ENCODE measurements at places on chromosomes 7 and 10. TPM values are rescaled to one million over a fixed set of nuclear protein-coding genes. Genes with fewer than 3 reads are reported as not detected.
A peak's percentile ranks its signal among the peaks of the same experiment; 100 is the strongest.

DNA sequence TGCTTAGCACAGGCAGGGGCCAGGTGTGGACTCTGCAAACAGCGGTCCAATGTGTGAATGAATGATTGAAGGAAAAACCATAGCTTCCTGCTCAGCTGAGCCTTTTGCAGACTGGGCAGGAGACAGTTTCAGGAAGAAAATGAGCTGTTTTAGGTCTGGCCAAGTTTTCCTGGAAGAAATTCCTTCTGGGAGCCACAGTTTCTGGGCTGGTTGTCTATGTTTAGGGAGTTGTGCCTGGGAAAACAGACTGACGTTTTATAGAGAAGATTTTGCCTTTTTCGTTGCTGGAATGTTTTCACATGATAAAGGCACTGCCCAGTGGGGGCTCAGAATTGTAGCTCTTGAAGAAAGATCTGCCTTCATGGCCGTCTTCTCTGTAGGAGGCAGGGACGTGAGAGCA, 255.1 kb downstream of the CCSER2 start:
- no peak for DNase-seq

GRCh38 chr7:123352973-123353372, 153.2 kb upstream of the SLC13A1 start:
- DNase-seq, result no peak

DNA sequence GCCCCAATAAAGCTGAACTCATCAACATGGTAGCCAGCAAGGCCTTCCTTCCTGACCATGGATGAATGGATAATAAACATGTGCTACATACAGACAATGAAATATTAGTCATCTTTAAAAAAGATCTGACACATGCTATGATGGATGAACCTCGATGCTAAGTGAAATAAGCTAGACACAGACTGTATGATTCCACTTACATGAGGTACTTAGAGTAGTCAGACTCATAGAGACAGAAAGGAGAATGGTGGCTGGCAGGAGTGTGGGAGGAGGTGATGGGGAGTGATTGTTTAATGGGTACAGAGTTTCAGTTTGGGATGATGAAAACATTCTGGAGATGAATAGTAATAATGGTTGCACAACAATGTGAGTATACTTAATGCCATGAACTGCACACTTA, 114.1 kb upstream of the SORCS3 start:
- DNase-seq, result no peak

DNA sequence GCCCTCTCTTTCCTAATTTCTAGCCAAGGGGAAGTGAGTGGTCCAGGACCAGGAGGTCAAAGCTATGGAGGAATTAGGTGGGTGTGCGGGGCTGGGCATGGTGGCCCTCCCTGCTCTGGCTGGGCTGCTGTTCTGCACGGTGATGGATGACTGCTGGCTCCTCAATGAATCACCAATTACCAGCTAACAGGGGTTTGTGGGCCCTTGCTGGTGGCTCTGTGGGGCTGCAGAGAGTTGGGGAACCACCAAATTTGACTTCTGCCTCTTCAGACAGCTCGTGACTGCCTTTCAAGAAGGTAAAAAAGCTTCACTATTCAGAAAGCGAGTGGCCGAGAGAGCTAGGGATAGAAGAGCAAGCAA, 35.0 kb upstream of the HABP2 start:
- DNase-seq, result no peak

GRCh38 chr10:8600192-8600591, 545.7 kb downstream of the GATA3 start:
- no peak for DNase-seq

DNA sequence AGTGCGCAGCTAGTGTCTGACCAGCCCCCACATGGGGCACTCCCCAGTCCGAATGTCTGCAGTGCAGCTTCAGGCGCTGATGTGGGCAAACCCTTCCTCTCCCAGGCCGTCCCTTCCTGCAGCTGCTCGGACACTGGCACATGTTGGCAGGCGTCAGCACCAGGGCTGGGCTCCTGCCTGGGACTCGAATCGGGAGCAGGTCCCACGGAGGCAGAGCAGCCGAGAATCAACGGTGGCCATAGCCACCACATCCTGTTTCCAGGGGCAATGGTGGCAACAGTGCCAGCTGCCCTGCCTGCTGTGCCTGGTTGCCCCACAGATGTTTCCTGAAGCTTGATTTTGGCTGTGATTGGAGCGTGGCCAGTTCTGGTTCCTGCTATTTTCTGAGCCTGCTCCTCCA, 65.8 kb downstream of the MGMT start:
- DNase-seq, result no peak

DNA sequence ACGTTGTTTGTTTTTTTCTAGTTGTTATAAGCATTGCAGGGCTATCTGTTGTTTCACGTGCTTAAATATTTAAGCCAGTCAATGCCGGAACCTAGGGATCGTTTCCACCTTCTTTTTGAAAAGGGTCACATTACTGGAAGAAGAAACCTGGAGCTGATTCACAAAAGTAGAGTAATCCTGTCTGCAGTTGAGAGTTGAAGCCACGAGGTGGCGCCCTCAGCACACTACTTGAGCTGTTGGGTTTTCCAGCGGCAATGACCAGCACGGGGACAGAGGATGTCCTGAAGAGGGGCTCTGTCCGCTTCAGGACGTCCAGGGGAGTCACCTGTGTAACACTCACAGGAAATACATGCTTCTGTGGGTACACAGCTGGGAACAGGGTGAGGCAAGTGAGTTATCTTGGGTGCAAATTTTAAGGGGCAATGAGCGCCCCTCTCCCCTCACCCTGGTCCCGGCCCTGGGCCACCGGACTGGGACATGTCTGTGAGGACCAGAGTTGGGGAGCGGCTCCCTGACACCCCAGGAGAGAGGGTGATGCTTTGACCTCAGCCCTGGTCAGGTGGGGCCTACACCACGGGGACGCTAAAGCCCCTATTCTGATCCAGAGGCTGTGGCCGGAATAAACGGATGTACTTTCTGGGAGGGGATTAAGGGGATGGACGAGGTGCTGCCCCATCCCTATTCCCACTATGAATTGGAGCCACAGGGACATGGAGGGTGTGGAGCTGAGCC, 26.3 kb upstream of the WDFY4 start:
- peak; percentile 88 for DNase-seq

The GLI3 gene
- total RNA-seq, result 2.2 TPM

The SLC18A3 gene
- not detected for total RNA-seq

The CLIP2 gene
- 50.2 TPM for total RNA-seq

The CCM2 gene
- total RNA-seq, result 61.5 TPM

The AUTS2 gene
- 90.4 TPM for total RNA-seq

All from ascending aorta (tissue), 2 donors.